ENCODE measurements at places on chromosomes 13 and 19.
A peak's percentile ranks its signal among the peaks of the same experiment; 100 is the strongest.

DNA sequence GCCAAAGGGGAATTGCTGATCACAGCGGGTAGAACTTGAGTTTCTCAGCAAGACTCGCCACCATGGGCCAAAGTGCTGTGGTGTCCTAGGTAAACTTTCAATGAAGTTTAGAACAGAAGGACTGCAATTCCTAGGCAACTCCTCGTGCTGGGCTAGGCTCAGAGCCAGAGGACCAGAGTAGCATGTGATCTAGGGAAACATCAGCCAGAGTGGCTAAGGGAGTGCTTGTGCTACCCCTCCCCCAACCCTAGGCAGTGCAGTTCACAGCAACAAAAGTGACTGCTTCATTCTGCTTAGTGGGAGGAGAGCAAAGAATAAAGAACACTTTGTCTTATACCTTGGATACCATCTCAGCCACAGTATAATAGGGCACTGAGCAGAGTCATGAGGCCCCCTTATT lies 1658.6 kb upstream of the MIR17HG start:
- H3K4me1 ChIP-seq, result no peaks in the 10 kb centered on the region
- DNase-seq, result no peak
- no peaks in the 10 kb centered on the region for H3K27me3 ChIP-seq
- no peaks in the 10 kb centered on the region for H3K36me3 ChIP-seq
- no peak overlapping the region for H3K27ac ChIP-seq

GRCh38 chr13:111860231-111860552 lies 206.8 kb upstream of the SOX1 start:
- no peak for DNase-seq
- H3K36me3 ChIP-seq, result no peaks in the 10 kb centered on the region
- H3K4me3 ChIP-seq, result no peak overlapping the region
- no peaks in the 10 kb centered on the region for H3K27me3 ChIP-seq

DNA sequence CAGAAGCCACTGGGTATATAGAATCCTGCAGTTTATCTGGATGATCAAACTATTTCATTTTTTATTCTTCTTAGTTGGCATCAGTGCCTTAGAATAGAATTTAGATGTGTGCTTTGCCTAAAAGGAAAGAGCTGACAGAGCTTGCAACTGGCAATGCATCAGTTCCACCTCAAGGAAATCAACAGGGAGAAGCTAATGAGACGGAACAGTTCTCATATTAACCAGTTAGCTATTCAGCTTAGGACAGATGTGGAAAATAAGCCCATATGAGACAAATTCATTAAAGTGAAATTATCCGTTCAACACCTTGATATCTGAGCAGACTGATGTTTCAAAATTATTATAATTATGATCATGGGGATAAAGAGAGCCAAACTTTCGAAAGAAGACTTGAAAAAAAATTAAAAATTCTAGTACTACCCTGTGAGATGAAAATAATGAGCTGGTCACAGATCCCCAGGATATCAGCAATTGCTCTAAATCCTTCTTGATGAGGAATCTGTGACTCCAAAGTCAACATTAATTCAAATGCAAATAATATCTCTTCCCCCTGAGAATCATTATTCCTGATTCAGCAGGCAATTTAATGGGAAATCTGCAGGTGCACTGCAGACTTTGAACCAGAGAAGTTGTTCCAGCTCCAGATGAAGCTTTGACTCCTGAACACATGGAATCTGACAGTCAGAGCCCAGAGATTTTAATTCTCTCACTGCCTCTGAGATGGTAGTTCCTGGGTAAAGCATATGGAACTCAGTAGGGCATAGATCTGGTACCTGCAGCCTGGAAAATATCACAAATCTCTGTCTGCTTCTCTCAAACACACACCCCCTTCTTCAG lies 486.8 kb downstream of the FOXO1 start:
- no peak overlapping the region for H3K27ac ChIP-seq
- H3K27me3 ChIP-seq, result no peaks in the 10 kb centered on the region
- no peaks in the 10 kb centered on the region for H3K36me3 ChIP-seq
- no peak overlapping the region for H3K4me3 ChIP-seq
- no peaks in the 10 kb centered on the region for H3K4me1 ChIP-seq

DNA sequence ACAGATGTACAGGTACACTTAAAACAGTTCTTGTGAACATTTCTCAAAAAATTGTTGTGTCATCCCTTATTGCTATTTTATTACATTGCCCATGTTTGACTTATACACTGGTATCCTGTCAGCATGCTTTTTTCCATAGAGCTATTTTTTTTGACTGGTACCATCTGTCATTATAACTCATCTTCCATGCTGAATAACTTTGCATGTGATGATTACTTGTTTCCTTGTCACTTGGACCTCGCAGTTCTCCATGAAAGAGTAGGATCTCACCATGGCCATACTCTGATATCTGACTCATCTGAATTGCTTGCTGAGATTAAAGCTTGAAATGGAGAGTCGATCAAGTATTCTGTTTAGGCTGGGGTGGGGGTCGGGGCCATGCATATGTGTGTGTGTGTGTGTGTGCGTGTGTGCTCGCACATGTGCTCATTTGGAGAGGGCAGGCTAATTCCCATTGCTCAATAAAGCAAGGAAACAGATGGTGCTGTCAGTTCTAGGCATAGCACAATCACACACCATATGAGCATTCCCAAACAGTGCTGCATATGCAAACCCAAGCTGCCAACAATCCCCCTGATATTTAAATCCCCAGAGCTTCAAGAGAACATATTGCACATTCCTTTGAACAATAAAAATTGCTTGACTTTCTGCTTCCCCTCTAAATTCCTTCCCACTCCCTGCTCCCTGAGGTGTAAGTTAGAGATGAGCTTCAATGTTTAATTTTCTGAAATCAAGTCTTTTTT lies 62.9 kb downstream of the NHLRC3 start:
- no peak overlapping the region for H3K27ac ChIP-seq
- DNase-seq, result no peak
- no peaks in the 10 kb centered on the region for H3K4me1 ChIP-seq
- no peak overlapping the region for H3K4me3 ChIP-seq
- no peaks in the 10 kb centered on the region for H3K36me3 ChIP-seq

DNA sequence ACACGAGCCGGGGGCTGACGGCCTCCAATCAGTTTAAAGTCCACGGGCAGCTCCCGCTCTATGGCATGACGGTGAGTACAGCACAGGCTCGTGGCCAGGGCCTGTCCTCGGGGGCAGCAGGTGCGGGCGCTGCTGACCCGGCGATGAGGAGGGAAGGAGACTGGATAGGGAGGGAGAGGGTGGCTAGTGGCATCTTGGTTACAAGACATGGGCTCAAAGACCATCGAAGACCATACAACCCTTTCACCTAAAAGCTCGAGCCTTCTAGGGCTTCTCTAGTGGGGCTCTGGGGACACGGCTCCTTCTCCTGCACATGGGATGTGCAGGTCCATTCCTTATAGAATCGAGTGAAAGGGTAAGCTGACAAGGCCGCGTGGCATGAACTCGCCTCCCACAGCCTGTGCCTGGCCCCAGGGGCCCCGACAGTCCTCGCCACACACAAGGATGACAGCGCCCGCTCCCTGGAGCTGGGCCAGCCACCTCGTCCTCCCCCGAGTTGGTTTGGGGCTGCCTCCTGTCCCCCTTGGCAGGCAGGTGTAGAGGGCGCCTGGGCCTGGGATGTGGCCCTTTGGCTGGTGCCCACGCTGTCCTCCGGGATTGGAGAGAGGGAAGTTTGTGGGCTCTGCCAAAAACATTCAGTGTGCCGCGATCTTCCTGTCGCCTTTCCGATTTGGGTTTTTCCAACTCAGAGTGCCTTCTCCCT lies 137.6 kb downstream of the STK24 start:
- no peak overlapping the region for H3K4me3 ChIP-seq
- H3K4me1 ChIP-seq, result no peaks in the 10 kb centered on the region
- DNase-seq, result peak; percentile 55
- H3K27ac ChIP-seq, result no peak overlapping the region

GRCh38 chr13:80030491-80030890 lies 310.4 kb downstream of the SPRY2 start:
- no peak overlapping the region for H3K27ac ChIP-seq
- no peaks in the 10 kb centered on the region for H3K27me3 ChIP-seq
- H3K4me1 ChIP-seq, result no peaks in the 10 kb centered on the region

GRCh38 chr13:71797517-71797916 lies 69.5 kb downstream of the DACH1 start:
- DNase-seq, result no peak
- no peak overlapping the region for H3K4me3 ChIP-seq
- no peaks in the 10 kb centered on the region for H3K27me3 ChIP-seq
- H3K27ac ChIP-seq, result no peak overlapping the region
- no peaks in the 10 kb centered on the region for H3K36me3 ChIP-seq

DNA sequence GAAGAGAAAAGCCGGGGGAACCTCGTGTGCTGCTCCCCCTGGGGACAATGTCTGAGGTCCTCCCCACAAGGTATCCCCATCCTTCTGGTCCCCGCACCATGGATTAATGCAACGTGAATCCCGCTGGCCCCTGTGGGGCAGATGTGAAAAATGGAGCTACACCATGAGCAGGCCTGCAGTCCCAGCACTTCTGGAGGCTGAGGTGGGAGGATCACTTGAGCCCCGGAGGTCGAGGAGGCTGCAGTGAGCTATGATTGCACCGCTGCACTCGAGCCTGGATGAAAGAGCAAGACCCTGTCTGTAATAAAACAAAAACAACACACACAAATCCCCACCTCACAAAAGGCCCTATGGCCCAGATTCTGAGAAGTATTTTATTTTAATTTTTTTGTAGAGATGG lies 1.2 kb upstream of the CFD start:
- peaks cover 24% of the 10 kb centered on the region for H3K27me3 ChIP-seq
- peaks cover 11% of the 10 kb centered on the region for H3K4me1 ChIP-seq
- no peak overlapping the region for H3K4me3 ChIP-seq
- H3K36me3 ChIP-seq, result no peaks in the 10 kb centered on the region

- peak; percentile 95 for DNase-seq
- H3K27me3 ChIP-seq, result no peaks in the 10 kb centered on the region
- peaks cover 17% of the 10 kb centered on the region for H3K4me1 ChIP-seq
- peak within 1 kb of the TSS; percentile 56 for H3K4me3 ChIP-seq
- H3K36me3 ChIP-seq, result no peaks in the 10 kb centered on the region
These were observed at the start of gene PLA2G4C for GRCh38 chr19:48110350-48110966. Gene PLA2G4C (minus strand): TSS chr19:48110817. CDS start chr19:48106529, 4,288 bp downstream.

DNA sequence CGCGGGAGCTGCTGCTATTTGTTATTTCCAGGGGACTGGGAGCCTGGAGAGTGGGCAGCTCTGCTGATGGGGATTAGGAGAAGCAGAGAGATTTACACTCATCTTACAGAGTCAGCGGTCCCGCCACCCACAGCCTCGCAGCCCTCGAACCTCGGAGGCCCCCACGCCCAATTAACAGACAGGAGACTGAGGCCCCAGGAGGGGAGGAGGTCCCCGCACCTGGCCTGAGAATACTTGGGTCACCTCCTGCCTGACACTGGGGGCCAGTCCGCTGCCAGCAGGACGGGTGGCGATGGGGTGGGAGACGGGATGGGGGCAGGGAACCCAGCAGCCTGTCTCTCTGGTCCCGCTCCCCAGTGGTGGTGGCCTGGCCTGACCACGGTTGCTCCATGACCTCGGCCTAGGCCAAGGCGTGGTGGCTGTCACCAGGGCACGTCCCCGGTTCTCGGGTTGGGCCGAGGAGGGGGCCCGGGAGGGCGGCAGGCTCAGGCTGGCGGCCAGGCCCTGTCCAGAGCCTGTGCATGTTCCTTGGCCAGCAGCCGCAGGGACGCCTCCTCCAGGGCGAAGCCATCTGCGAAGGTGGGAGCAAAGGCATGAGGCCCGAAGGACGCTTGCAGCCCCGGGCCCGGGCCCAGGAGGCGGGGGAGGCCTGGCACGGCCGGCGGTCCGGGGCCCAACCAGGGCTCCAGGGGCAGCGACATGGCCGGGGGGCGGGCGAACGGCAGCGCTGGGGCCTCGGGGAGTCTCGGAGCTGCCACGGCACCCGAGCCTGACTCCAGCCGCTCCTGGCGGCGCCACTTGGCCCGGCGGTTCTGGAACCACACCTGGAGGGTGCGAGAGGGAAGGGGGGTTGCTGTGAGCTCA lies 1.7 kb downstream of the RAX2 start:
- H3K4me3 ChIP-seq, result no peak overlapping the region
- no peak for DNase-seq
- no peaks in the 10 kb centered on the region for H3K4me1 ChIP-seq

GRCh38 chr19:43623889-43624670 lies 4.7 kb upstream of the ZNF428 start:
- no peaks in the 10 kb centered on the region for H3K27me3 ChIP-seq
- DNase-seq, result no peak
- no peak overlapping the region for H3K4me3 ChIP-seq
- H3K4me1 ChIP-seq, result peaks cover 7% of the 10 kb centered on the region
- H3K36me3 ChIP-seq, result no peaks in the 10 kb centered on the region

GRCh38 chr13:99800951-99801350 lies 170.6 kb downstream of the ZIC5 start:
- no peaks in the 10 kb centered on the region for H3K4me1 ChIP-seq
- H3K36me3 ChIP-seq, result no peaks in the 10 kb centered on the region
- no peaks in the 10 kb centered on the region for H3K27me3 ChIP-seq
- no peak for DNase-seq
- H3K27ac ChIP-seq, result no peak overlapping the region

DNA sequence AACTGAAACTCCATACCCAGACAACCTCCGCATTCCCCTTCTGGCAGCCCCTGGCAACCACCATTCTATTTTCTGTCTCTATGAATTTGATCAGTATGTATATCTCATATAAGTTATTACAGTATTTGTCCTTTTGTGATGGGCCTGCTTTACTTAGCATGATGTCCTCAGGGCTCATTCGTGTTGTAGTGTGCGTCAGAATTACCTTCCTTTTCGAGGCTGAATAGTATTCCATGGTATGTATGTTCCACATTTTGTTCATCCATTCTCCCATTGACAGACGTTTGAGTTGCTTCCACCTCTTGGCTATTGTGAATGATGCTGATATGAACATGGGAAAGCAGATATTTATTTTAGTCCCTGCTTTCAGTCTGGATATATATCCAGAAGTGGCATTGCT lies 5.0 kb downstream of the PLEKHF1 start:
- no peak overlapping the region for H3K4me3 ChIP-seq
- peak overlapping the region; percentile 38 for H3K27ac ChIP-seq
- DNase-seq, result no peak
- peaks cover 15% of the 10 kb centered on the region for H3K4me1 ChIP-seq
- H3K36me3 ChIP-seq, result peaks cover 18% of the 10 kb centered on the region

DNA sequence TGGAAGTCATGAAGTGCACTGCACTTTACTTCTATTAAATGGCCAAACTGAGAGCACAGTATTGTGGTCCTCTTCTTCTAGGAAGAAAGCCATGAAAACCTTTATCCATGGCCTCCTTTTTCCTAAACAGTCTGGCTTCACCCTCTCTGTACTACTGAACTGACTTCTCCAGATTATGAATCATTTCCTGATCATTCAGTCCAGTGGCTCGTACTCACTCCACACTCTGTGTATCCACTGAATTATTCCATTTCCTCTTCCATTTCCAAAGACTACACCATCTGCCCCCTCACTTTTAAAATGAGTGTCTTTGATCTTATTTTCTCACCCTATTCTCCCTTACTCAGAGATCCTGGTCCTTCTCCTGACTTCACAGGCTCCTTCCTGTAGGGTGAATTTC lies 29.7 kb upstream of the FREM2 start:
- H3K27me3 ChIP-seq, result no peaks in the 10 kb centered on the region
- no peaks in the 10 kb centered on the region for H3K4me1 ChIP-seq
- no peak for DNase-seq
- no peak overlapping the region for H3K4me3 ChIP-seq
- H3K36me3 ChIP-seq, result no peaks in the 10 kb centered on the region

- H3K36me3 ChIP-seq, result no peaks in the 10 kb centered on the region
- no peak overlapping the region for H3K4me3 ChIP-seq
- no peaks in the 10 kb centered on the region for H3K27me3 ChIP-seq
- DNase-seq, result no peak
- H3K27ac ChIP-seq, result no peak overlapping the region
These were observed 61.9 kb upstream of the ATP12A start for GRCh38 chr13:24618011-24618955.

Measured in ascending aorta (tissue), 2 donors.